ENCODE measurements at places on chromosomes 1 and 21.

GRCh38 chr1:220335668-220336067 lies 63.4 kb upstream of the RAB3GAP2 start:
- DNase-seq, result no peak

GRCh38 chr1:46520063-46520911 lies 30.7 kb downstream of the DMBX1 start:
- no peak for DNase-seq

GRCh38 chr1:216997831-216998230 lies 274.6 kb upstream of the ESRRG start:
- no peak for DNase-seq

DNA sequence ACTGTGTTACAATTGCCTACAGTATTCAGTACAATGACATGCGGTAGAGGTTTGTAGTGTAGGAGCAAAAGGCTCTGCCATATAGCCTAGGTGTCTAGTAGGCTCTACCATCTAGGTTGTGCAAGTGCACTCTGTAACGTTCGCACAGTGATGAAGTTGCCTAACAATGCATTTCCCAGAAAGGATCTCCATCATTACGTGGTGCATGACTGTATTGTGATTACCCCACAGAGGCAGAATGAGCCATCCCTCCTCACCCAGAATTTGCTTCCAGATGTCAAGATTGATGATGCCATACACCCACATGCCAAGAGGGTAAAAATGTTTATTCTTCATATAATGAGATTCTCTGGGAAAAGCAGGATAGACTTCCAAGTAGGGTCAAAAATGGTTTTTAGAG lies 199.3 kb upstream of the CTTNBP2NL start:
- no peak for DNase-seq

DNA sequence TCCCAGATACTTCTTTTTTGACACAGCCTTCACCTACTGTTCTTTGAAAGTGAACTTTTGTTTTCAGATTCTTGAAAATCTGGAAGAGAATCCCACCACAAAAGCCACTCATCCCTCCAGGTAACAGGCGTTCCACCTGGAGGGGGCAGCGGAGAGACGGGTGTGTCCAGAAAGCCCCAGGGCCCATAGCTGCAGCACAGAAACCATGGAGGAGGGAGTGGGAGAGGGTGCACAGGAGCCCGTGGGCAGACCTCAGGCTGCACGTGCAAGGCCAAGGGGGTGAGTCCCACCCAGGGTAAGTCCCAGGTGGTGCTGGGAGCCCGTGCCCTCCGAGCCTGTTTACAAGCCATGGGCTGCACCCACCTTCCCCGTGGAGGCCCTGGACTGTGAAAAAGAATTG lies 86.5 kb downstream of the PSMG1 start:
- no peak for DNase-seq

DNA sequence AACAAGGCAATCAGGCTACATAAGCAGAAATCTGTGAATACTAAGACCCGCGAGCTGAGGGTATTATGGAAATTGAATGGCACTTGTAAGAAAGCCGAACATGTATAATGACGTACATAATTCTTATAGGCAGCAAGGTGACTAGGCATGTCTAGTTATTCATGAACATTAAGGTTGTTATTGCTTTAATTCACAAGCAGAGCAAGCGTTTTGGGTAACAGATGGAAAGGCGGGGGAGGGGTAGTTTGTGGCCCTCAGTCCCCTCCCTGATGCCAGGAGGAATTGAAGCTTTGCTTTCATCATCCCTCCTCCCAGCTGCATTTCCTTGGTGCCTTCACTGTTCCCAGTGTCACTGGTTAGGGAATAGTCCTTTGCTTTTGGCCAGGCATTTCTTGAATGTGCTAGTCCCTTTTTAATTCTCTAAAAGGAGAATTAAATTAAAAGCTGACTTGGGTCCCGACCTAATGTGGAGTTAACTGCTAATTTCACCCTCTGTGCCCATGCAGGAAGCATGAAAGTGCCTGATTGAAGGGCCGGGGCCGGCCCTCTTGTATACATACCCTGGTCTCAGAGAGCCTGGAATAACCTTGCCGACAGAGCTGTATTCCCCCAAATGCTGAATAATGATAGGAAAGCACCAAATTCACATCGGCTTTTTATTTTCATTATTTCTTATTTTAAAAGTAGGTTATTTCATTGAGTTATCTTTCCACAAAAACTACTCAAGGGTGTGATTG lies 42.5 kb downstream of the RYR2 start:
- peak; percentile 74 for DNase-seq

DNA sequence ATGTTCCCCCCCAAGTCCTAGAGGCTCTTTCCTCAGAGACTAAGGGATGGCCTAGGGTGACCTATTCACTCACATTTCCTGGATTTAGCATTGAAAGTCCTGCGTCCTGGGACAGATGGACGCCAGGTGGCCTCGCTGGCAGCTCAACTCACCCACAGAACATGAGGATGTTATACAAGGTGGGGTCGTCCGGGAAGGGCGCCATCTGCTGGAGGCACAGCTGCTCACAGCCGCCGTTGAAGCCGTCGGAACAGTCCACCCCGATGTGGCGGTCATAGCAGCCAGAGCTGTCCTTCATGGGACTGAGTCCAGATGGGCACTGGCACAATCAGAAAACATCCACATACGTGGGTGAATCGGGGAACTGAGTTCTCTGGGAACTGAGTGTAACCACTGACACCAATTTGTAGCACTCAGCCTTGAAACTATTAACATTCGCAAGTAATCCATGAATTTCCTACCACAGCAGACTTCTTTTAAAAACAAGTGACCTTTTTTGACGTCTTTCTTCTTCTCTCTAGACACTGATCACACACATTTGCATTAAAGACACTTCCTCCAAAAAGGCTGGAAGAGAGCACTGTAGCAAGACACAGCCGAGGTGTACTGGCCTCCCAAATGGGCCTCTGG lies 215.4 kb downstream of the ASTN1 start:
- DNase-seq, result peak; percentile 8

DNA sequence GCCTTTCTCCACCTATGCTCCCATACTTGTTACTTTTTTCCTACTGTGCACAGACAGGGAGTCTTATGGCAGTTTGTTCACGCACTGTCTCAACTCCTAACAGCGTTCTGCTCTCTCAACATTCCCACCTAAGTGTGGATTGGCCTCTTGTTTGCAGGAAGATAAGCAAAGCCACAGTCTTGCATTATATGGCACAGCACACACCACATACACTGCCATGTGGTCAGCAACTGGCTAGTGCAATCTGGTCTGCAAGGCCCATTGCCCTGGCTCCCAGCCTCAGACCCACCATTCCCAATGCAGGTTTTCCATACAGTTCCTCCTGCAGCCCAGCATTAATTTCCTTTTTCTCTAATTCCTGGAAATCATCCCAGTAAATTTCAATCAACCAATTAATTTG lies 38.3 kb upstream of the LAMC2 start:
- no peak for DNase-seq

- DNase-seq, result no peak
These were observed 13.0 kb upstream of the PAQR6 start for GRCh38 chr1:156260896-156261295.

All from cerebellum (tissue), 4 donors.